ENCODE measurements at places on chromosomes 6 and 20. TPM values are rescaled to one million over a fixed set of nuclear protein-coding genes. Genes with fewer than 3 reads are reported as not detected.

FLRT3 gene
- total RNA-seq, result not detected

IL17F gene
- total RNA-seq, result not detected

CST2 gene
- total RNA-seq, result not detected

JAG1 gene
- 1.1 TPM for total RNA-seq

CAGE1 gene
- not detected for total RNA-seq

MANEA gene
- total RNA-seq, result 23.8 TPM

SYCP2 gene
- 8.5 TPM for total RNA-seq

PGC gene
- not detected for total RNA-seq

TRIM15 gene
- total RNA-seq, result 0.25 TPM

LAMA4 gene
- not detected for total RNA-seq

PHACTR1 gene
- 0.11 TPM for total RNA-seq

GPR63 gene
- total RNA-seq, result 3.9 TPM

EYA2 gene
- total RNA-seq, result not detected

VGLL2 gene
- not detected for total RNA-seq

SLC25A27 gene
- not detected for total RNA-seq

EGFL8 gene
- total RNA-seq, result 8.7 TPM

TNFRSF6B gene
- not detected for total RNA-seq

OR2H2 gene
- total RNA-seq, result not detected

POU3F2 gene
- total RNA-seq, result not detected

MUCL3 gene
- total RNA-seq, result not detected

GABRR1 gene
- not detected for total RNA-seq

LINC00237 gene
- total RNA-seq, result not detected

TSHZ2 gene
- 2.9 TPM for total RNA-seq

TEAD3 gene
- total RNA-seq, result 0.23 TPM

ADGB gene
- not detected for total RNA-seq

MEI4 gene
- not detected for total RNA-seq

GATA5 gene
- total RNA-seq, result not detected

PRICKLE4 gene
- total RNA-seq, result not detected

GRM1 gene
- total RNA-seq, result not detected

MYT1 gene
- not detected for total RNA-seq

VWA7 gene
- 4.9 TPM for total RNA-seq

HLA-DOB gene
- 6.9 TPM for total RNA-seq

SCP2D1 gene
- total RNA-seq, result not detected

RNF182 gene
- not detected for total RNA-seq

NTSR1 gene
- 0.23 TPM for total RNA-seq
